Astrocyte of the hippocampus (primary cell): ENCODE measurements at places on chromosomes 2 and 18.

DNA sequence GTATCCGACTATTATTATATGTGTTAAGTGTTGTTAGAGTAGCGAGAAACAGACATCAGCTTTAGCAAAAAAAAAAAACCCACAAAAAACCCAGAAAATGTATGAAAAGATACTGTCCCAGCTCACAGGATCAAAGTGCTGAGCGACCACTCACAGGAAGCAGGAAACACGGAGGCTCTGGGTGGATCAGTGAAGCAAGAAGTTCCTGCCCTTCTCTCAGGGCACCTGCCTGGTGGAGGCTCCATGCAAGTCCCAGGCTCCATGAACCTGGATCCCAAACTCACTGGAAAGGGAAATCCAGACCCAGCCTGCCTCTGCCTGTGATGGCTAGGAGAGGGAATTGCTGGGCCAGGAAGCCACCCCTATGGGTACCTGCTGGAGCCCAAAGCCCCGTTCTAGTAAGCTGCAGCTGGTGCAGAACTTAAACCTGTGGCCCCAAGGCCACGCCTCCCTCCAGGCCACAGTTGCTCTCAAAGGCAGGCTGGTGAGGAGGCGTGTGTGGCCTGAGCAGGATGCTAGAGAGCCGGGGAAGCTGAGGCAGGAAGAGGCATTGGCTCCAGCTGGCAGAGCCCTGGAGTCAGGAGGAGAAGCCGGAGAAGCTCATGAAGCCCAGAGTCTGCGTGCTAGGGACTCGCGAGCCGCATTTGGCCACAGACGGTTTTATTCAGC is 63.5 kb upstream of the TAF1B start:
- DNase-seq = no peak

DNA sequence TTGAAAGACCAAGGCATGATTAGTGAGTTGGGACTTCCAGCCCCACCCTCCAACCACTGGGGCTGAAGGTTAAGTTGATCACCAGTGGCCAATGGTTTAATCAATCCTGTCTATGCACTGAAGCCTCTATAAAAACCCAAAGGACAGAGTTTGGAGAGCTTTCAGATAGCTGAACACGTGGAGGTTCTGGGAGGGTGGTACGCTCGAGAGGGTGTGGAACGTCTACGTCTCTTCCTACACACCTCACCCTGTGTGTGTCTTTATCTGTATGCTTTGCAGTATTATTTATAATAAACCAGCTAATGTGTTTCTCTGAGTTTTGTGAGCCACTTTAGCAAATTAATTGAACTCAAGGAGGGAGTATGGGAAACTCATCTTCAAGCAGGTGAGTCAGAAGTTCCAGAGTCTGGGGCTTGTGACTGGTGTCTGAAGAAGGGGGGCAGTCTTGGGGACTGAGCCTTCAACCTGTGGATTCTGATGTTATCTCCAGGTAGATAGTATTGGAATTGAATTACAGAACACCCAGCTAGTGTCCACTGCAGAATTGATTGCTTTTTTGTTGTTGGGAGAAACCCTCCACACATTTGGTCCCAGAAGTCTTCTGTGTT is 20.3 kb downstream of the ACTR3 start:
- DNase-seq = no peak

DNA sequence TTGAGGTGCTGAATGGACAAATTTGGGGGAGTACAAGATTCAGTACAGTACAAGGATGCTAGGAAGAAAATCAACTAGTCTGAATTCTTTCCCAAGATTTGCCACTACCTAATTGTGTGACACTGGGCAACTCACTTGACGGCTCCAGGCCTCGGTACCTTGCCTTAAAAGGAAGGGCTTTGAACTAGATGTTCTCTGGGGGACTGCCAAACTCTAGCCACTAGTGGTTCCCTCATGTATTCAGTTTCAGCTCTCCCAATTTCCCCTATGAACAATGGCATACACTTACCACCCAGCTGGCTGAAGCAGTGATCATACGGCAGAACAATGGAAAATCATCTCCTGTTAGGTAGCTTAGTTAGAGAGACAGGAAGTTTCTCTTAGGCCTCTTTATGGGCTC is 73.4 kb downstream of the VWC2L start:
- DNase-seq = peak; percentile 72

DNA sequence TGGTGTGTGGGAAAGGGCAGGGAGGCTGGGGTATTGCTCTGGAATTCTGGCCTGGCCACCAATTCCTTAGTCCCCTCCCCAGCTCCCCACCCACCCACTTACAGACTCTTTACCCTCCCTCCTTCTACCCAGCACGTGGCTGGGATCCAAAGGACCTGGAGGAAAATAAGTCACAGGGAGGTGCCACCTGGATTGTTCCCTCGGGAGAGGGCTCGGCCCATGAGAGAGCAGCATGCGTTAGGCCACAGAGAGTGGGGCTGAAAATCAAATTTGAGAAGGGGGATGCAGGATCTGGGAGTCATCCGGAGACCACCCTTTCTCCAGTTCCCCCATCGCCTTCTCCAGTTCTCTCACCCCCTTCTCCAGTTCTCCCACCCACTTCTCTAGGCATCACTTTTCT is 3.0 kb downstream of the ASPRV1 start:
- DNase-seq = no peak

GRCh38 chr18:14974088-14974487 is 226.1 kb downstream of the ANKRD30B start:
- no peak for DNase-seq

DNA sequence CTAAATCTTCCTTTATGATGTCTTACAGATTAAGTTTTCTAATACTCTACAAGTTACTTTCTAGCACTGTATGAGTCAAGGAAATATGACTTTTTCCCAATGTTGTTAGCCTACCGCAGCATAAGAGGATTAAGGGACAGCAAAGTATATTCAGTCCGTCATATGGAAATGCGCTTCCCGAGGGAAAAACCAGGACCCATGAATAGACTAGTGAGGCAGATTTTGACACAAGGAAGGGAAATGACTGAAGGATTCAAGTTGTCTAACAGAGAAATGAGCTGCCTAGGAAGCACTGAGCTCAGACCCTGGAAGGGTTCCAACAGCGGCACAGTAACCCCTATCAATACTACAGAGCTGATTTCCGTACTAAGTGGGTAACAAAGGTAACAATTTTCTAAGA is 12.0 kb downstream of the SEPTIN10 start:
- DNase-seq = peak; percentile 65

DNA sequence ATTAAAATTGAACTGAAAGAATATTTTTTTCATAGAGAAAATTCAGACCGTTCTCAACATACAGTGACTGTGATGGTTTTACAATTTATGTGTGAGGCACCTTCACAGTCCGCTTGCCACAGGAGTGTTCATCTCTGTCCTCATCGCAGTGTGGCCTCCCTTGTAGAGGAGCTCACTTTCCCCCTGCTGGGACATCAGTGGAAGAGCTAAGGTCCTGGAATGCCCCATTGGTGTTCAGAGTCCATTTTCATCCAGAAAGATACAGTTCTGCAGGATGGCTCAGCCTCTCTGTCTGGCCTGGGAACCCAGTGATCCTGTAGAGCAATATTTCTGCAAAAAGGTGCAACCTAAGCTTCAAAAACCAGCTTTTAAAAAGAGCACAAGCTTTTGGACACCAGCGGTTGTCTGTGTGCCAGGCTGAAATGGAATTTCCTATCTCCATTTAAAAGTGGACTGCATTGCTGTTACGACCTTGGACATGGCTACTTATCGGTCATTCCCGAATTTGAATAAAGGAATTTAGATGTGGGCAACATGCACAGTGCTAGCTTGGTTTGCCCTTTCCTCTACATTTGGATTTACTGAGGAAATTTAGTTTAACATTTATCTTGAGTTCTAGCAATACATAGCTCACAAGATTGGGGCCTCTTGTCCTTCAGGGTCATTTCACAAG is 26.7 kb upstream of the FAM237A start:
- no peak for DNase-seq

GRCh38 chr2:187098154-187098553 is 249.2 kb upstream of the ZSWIM2 start:
- no peak for DNase-seq

- DNase-seq = no peak
Measured at GRCh38 chr2:208253600-208254117, 1.2 kb downstream of the IDH1 start.

GRCh38 chr2:43791035-43791765 is 17.4 kb downstream of the DYNC2LI1 start:
- no peak for DNase-seq

DNA sequence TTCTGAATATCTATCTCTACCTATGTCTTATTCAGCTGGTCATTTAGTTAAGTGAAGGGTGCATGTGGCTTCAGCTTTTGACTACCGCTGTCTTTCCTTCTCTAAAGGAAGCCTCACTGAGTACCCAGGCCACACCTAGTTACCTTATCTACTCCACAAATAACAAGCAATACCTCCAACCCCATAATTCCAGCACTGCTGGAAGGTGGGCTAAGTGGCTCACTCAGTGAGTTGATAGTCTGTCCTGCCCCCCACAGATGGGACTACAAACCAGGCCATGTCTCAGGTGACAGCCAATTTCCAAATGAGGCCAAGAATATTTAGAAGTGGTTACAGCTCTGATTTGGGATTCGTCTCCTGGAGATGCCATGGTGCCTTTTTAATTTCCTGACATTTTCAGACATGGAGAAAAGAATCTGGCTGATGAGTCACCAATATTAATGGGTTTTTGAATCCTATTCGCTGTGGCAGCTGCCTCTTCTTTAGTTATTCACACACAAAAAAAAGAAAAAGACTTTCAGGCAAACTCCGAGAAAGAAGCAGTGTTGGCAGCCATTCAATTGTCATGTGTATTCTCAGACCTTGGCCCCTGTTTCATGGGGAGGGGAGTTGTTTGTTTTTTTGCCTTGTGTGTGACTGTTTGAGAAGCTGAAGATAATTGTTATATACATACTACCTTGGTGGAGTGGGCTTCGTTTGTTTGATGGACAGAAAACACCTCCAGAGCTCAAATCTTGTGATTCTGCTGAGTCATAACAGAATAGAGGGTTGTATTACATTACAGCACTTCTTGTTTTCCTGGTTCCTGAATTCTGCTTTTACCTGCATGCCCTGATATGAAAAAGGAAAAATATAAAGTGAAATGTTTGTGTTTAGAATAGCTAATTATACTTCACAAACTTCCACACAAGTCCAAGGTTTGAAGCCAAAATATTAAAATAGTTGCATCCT is 64.2 kb downstream of the SCG2 start:
- DNase-seq = peak; percentile 68

- DNase-seq = no peak
Measured at GRCh38 chr2:235044501-235045271, 92.9 kb downstream of the SH3BP4 start.

- no peak for DNase-seq
Measured at GRCh38 chr2:176612036-176612435, 342.8 kb downstream of the MTX2 start.

- DNase-seq = no peak
Measured at GRCh38 chr18:23059541-23060465, 75.5 kb upstream of the CABLES1 start.

DNA sequence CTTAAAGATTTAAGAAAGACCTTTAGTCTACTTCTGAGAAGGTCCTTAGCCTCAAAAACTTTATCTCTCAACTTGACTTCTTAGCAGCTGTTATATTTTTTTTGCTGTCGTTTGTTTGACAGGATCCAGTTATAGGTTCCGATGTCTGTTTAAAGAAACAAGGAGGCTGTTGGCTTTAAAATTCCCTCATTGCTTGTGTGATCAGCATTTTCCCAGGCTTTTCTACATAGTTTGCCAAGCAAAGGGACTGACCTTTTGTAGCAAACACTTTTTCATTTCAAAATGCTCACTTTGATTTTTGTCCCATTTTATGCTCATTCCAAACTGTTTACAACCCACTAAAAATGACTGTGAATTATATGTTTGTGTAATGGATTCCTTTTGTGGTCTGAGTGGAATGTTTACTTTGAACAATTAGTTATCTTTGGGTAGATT is 394.9 kb downstream of the ARHGAP15 start:
- peak; percentile 46 for DNase-seq

DNA sequence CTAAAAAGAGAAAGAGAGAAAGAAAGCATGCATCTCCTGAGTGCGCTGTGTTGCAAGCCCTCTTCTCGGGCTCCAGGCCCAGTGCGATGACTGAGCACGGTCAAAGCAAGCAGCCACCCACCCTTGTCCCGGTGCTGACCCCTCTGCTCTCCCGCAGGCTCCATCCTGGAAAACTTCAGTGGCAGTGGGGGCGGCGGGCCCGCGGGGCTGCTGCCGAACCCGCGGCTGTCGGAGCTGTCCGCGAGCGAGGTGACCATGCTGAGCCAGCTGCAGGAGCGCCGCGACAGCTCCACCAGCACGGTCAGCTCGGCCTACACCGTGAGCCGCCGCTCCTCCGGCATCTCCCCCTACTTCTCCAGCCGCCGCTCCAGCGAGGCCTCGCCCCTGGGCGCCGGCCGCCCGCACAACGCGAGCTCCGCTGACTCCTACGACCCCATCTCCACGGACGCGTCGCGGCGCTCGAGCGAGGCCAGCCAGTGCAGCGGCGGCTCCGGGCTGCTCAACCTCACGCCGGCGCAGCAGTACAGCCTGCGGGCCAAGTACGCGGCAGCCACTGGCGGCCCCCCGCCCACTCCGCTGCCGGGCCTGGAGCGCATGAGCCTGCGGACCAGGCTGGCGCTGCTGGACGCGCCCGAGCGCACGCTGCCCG is 252.5 kb downstream of the GLI2 start:
- no peak for DNase-seq

- no peak for DNase-seq
Measured at GRCh38 chr2:119247844-119248271, 24.2 kb downstream of the STEAP3 start.

- DNase-seq = no peak
Measured at GRCh38 chr18:80159713-80160636, 50.9 kb downstream of the ADNP2 start.

DNA sequence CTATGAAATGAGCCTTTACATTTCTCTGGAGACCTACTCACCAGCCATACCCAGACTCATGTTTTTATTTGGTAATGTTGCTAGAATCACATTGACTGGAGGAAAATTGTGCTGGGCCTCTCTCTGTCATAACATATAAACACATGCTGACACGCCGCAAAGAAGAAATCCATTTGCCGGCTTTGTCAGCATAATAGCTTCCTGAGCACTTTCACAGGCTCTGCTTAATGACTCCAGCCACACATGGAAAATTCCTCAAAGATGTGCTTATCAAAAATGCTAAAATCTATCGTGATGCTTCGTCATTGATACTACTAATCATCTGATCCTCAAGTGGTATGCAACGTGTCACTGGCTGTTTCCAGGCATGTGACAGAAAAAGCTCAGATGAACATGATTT is 63.1 kb downstream of the RND3 start:
- peak; percentile 6 for DNase-seq

DNA sequence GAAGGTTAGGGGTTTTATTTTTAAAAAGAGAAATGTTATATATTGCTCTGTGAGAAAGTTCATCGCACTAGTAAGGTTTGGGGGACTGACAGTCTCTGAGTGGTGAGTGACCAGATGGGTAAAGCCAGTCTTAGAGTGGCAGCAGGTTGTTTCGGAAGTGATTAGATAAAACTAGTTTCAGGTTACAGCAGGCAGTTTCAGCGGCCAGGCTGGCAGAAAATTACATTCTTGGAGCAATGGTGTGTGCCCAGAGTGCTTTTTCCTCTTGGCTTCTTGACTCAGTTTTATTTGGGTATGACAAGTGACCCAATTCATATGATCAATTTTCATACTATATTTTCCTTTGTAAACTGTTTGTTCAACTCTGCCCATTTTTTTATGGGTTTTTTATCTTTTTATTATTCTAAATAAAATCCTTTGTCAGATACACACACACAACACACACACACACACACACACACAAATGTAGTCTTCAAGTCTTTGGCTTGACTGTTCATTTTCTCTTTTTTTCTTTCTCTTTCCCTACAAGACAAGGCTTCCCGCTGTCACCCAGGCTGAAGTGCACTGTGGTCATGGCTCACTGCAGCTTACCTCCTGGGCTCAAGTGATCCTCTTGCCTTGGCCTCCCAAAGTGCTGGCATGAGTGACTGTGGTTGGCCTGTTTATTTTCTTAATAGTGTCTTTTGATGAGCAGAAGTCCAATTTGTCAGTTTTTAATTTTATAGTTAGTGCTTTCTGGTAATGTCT is 30.9 kb downstream of the RALBP1 start:
- DNase-seq = peak; percentile 42
